Stimulated activated CD4-positive, alpha-beta T cell treated with anti-CD3 and anti-CD28 coated beads, Interleukin-12 subunit alpha, Interleukin-12 subunit beta, amount 100 ng/mL, for 48 hours (primary cell): ENCODE measurements at places on chromosomes 5 and 9.
A peak's percentile ranks its signal among the peaks of the same experiment; 100 is the strongest.

DNA sequence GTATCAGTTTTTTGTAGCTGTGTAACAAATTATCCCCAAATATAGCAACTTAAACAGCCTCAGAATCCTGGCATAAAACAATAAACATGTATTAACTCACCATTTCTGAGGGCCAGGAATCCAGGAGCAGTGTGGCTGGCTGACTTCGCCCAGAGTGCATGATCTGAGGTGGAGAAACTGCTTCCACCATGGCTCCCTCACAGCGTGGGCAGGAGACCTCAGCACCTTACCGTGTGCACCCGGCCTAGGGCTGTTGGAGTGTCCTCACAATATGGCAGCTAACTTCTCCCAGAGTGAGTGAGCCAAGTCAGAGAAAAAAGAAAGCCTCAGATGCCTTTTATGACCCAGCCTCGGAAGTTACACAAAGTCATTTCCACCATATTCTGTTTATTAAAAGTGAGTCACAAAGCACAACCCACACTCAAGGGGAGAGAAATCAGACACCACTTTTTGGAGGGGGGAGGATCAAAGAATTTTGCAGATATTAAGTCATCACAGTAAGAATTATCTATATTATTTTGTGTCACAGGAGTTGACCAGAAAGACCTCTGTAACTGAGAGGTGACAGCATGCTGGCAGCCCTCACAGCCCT is 59.6 kb downstream of the TSTD2 start:
- no peak for DNase-seq

DNA sequence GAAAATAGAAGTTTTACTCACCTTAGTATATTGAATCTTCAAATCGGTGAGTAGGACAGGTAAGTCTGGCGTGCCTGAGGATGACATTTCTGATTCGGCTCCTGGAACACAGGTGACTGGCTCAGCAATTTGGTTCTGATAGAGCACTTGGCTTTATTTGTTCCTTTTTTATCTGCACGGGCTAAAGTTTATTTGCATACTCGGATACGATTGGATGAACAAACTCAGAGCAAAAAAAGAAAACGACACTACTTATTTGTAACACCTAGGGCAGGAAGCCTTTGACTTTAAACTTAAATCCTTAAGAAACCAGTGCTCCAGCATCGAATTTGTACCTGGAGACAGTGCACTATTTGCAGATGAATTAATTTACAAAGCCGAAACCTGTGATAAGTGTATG is at the start of gene ALDH1A1:
Gene ALDH1A1, minus strand, starts transcription at position 140 of the 400 bp plus-strand sequence. Its CDS starts 53 bp downstream, at position 87.
- no peak for DNase-seq

- DNase-seq, result no peak
Observed at GRCh38 chr5:103962023-103962422, 399.4 kb upstream of the NUDT12 start.

DNA sequence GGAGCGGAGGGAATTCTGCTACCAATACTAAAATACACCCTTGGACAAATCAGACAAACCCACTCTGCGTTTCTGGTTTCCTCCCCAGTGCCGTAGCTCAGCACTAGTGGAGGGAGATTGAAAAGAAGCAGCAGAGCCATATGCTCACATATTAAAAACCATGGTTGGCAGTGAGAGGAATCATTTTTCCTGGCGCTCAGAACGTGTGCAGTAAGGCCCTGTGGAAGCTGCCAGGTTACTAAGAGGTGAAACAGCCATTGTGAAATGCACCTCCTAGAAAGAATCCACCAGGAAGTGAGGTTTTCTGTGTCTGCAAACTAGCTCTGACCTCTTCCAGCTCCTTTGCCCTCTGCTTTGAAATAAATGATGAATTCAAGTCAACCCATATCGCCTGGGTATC is 177.2 kb downstream of the ERCC6L2 start:
- DNase-seq, result no peak

- DNase-seq, result no peak
Observed at GRCh38 chr5:82396871-82397514, 118.8 kb upstream of the RPS23 start.

- no peak for DNase-seq
Observed at GRCh38 chr9:107768224-107768623, 278.7 kb upstream of the KLF4 start.

- no peak for DNase-seq
Observed at GRCh38 chr5:159698322-159698721, 218.0 kb upstream of the ADRA1B start.

DNA sequence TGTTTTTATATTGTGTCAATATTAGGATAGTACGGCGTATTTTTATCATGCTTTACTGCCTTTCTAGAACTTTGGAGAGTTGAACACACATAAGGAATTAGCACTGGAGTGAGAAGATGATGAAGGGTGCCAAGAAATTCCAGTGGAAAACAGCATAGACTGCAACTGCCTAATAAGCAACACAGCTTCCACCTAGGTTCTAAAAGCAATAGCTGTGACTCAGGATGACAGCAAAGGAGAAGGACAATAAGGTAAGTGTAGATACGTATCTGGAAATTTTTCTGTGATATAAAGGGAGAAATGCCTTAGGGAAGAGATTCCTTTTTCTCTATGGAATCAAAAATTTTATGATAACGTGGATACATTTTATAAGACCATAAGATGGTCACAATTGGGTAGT is 7.4 kb downstream of the PTPRD start:
- no peak for DNase-seq

DNA sequence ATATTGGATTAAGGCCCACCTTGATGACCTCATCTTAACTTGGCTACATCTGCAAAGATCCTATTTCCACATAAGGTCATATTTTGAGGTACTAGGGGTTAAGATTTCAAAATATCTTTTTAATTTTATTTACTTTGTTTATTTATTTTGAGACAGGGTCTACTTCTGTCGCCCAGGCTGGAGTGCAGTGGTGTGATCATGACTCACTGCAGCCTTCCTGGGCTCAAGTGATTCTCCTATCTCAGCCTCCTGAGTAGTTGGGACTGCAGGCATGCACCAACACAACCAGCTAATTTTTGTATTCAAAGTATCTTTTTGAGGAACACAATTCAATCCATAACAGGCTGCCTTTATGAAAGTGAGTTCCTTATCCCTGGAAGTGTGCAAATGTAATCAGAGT is 212.3 kb downstream of the PALM2AKAP2 start:
- no peak for DNase-seq

- DNase-seq, result no peak
Observed at GRCh38 chr5:143198332-143198731, 205.2 kb downstream of the NR3C1 start.

GRCh38 chr5:139004374-139005307 is 129.5 kb upstream of the LRRTM2 start:
- no peak for DNase-seq

DNA sequence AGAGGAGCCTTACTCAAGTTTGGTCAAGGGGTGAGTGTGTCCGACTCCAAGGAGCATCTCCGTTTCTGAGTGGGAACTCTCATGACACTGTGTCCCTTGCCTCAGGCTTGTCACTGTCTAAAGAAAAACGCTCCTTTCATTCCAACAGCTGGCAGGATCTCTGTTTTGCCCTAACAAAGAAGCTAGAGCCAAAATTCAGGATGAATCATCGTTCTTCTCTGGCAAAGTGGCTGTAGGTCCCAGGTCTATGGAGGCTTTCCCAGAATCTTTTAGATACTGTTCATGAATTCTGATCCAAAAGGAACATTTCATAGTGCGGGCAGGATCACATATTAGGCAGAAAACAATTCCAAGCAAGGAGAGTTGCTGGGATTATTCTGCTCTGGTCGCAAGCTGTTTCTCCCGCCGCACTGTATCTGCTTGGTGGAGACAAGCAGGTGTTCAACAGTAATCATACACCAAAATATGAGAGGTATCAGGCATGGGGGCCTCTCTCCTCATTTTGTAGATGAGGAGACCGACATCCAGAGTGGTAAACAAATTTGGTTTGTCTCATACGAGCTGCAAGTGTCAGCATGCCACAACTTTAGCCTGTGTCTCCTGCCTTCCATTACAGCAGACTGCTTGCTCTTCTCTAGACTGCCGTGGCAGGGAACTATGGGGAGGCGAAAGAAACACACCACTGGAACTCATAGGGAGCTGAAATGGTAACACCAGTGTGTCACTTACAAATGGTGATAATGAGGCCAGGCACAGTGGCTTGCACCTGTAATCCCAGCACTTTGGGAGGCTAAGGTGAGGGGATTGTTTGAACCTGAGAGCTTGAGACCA is 72.6 kb downstream of the ENTREP1 start:
- no peak for DNase-seq

GRCh38 chr5:93746406-93747056 is 5.1 kb upstream of the POU5F2 start:
- DNase-seq, result no peak

DNA sequence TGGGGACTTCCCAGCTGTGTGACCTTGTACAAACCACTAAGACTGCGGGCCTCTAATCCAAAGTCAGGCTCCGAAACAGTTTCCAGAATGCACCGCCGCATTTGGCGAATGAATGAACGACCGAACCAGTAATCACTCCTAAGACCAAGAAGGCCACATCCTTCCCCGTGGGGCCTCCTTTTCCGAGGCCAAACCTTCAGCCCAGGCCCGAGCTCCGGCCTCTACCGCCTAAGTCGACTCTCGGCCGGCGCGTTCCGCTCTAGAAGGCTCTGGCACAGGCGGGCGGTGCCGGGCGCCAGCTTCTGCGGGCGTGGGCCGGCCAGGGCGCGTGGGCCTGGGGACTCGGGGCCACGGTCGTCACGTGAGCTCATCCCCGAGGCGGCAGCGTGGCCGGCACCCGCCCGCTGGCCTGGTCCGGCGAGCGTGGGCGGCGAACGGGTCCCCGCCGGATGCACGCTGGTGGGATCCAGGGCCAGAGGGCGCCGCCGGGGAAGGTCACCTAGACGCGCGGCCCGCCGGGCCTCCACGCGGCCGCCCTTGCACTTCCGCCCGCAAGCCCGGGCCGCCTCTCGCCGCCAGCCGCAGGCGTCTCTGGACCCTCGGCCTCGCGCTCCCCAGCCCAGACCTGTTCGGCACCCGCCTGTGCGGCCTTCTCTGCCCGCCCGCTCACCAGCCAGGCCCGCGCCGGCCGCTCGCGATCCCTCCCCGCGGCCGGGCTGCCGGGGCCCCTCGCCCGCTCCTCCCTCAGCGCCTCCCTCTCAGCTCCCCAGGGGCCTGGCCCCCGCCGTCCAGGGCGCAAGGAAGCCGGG is 754 bp downstream of the VDAC1 start:
- peak; percentile 26 for DNase-seq
